Omental fat pad (tissue), 4 donors: ENCODE measurements at places on chromosomes 13 and 19.

- DNase-seq: no peak
Measured at GRCh38 chr13:27203186-27203585, 31.6 kb upstream of the USP12 start.

DNA sequence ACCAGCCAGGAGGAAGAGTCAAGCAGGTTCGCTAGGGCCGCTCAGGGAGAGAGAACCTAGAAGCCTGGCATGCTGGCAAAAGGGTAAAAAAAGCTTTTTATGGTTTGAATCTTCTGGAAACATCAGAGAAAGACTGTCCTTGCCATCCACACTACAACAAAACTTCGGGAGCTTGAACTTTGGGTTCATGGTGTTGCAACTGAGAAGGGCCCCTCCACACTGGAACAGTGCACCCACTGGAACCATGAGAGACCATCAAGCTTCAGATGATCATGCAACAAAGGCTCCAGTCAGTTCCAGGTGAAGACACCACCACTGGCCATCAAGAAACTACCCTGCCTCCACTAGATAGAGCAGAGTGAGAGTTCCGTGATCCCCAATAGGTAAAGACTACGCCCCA, 170.1 kb downstream of the RGCC start:
- no peak for DNase-seq

DNA sequence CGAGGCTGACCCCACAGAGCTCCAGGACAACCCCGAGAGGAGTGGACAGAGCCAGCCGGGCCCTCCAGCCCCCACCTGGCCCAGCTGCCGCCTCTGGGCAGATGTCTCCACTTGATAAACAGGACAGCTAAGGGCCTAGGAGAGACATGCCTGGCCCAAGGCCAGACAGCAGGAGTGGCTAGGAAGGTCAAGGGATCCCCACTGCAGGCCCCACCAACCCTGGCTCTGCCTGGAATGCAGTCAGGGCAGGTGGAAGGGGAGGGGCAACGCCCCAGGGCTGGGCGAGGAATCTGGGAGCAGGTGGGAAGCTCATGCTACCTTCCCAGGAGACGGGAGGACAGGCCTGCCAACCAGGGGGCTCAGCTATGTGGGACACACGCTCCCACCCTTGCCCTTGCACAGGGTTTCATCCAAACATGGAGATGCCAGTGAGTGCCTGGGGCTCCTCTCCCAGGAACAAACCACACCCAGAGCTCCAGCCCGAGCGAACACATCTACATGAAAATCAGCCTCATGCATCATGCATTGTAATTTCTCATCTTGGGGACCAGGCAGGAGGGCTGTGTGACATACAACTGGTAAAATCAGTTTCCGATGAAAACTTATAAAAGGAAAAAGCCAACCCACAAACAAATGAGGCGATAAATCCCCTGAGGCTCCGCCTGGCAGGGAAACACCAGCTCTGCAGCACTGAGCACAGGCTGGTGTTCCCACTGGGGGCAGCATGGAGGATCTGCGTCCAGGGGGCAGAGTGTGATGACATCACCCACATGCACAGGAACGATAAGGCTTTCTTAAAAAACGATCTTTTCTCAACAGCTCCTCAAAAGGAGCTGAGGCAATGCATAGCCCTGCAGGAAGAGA, 25.0 kb downstream of the SH3GL1 start:
- DNase-seq: no peak

- no peak for DNase-seq
Measured at GRCh38 chr13:22736084-22736767, 444.6 kb upstream of the SGCG start.

GRCh38 chr13:51035978-51036377, 75.1 kb downstream of the C13orf42 start:
- no peak for DNase-seq

- no peak for DNase-seq
Measured at GRCh38 chr13:112616586-112617362, 28.8 kb upstream of the TUBGCP3 start.

DNA sequence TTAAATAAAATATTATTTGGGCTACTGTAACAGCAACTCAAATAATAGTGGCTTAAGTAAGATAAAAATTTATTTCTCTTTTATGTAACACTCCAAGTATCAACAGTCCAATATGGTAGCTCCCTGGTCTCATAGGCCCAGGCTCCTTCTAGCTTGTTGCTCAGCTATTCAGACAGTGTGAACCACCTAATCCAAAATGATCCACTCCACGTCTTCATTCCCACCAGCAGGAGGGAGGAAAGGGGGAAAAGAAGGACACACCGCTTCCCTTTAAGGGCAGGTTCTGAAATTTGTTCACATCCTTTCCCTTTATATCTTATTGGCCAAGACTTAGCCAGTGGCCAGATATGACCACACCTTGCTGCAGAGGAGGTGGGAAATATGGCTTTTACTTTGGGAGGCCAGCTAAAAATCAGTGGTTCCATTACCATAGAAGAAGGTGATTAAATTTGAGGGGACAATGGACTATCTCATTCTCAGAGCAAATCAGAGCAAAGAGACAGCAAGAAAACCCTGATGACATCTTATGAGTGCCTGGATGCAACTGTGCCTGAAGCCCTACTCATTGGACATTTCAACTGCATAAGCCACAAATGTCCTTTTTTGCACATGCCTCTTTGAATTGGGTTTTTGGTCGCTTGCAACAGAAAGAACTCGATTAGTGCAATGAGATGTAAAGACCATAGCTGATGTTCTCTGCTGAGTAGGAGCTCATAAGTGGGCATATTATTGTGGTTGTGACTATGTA, 7.0 kb upstream of the EPOR start:
- DNase-seq: no peak

GRCh38 chr19:58536852-58537798, 6.7 kb upstream of the TRIM28 start:
- DNase-seq: no peak

GRCh38 chr19:17871878-17872250, at the start of gene SLC5A5:
Gene SLC5A5 (plus strand): TSS chr19:17871945. CDS start chr19:17872320, 375 bp downstream.
- no peak for DNase-seq

GRCh38 chr19:18879579-18880373, 16.2 kb downstream of the CERS1 start:
- no peak for DNase-seq

DNA sequence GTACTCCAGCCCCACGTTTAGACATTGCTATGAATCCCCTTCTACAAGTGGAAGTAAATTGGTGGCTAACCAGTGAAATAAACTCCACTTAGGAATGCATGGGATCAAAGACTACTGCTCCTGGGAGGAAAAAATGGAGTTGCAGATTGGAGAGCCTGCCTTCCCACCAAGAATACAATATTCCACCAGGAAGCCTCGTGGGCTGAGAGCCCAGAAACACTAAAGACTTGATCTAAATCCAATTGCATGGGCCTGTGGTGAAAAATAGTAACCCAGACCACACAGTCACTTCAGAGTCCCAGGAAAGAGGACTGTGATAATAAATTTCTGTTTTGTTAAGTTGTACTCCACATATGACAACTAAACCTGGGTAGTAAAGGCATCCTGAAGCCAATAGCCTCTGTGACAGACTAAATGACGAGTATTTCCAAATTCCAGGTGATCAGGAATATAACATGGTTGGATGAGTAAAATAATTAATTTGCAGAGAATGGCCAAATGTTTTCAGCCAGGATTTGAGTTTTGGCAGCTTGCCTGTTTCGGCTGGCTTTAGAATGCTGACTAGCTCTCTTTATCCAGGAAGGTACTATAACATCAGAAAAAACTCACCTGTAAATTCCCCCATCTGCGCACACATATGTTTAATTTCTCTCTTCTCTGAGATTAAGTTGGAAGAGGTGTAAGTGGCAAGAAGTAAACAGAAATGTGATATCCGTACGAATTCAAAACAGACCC, 480.3 kb downstream of the LIG4 start:
- DNase-seq: no peak

GRCh38 chr13:73938372-73939070, 195.7 kb downstream of the KLF12 start:
- no peak for DNase-seq

DNA sequence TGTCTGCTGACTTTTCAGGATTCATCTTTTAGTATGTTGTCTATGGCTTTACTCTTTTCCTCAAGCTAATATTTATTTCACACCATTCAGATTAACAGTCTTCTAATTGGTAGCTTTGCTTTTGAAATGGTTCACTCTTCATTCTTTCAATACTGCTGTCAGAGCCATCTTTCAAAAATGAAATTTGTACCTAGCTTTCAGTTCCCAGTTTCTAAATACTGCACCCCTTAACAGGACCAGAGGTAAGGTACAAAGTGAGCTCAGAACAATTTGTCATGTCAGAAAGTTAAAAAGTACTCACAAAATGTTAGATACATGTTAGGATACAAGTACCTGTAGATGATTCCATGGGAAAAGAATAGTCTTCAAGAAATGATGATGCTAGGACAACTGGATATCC, 83.0 kb downstream of the FNDC3A start:
- no peak for DNase-seq

DNA sequence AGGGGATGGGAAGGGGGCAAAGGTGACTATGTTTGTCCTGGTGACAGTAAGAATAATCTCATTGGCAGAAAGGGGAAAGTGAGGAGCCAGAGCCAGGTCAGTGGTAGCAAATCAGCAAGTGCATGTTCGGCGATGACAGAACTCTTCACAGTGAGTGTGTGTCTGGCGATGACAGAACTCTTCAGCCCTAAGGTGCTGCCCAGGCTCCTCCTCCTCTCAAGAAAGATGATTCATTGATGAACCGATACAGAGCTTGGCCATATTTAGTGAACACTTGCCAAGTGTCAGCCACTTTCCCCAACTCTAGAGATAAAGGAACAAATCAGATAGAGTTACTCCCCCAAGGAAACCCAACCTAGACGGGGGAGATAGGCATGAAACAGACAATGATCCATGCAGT, 199.3 kb upstream of the UBL3 start:
- DNase-seq: no peak

DNA sequence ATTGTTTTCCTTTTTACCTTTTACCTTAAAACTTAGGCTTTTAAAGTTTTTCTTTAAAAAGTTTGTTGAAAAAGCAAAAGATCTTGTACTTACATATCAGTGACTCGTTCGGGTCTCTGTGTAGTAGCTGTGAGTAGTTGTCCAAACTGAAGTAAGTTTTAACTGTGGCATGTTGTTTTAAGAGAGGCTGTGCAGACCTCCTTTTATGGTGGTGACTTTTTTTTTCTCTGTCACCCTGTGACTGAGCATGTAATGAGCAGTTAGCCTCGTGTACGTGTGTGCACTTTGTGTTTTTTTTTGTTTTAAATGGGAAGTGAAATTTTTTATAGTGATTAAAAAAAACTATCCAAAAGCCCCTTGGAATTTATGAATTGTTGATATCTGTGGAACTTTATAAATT, at the start of gene GPR183:
TSS of gene GPR183 (minus strand) at position 153 of the 400 bp plus-strand sequence. CDS start 11,254 bp downstream, outside the sequence.
- DNase-seq: no peak

DNA sequence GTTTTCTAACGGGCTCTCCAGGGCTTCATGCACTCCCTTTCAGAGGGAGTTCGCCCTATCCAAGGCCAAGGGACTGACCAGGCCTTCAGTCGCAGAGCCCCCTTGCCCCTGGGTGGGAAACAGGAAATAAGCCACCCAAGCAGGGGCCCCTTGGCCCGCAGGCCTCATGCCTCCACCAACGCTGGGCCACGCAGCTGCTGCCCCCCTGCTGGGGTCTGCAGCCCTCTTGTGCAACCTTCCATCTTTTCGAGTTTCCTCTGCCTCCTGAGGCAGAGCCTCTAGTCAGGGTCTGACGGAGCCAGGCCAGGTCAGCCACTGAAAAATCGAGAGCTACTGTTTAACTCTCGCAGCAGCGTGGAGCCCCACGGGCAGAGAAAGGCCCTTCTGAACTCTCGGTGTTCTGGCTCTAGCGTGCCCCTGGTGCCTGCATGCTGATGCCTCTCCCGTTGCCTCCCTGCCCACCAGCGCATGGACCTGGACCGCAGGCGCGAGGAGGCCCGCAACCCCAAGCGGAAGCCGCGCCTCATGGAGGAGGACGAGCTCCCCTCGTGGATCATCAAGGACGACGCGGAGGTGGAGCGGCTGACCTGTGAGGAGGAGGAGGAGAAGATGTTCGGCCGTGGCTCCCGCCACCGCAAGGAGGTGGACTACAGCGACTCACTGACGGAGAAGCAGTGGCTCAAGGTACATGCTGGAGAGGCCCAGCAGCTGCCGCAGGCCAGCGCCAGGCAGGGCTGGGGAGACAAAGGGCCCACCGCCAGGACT, 54.6 kb upstream of the LDLR start:
- no peak for DNase-seq
